CD4-positive, alpha-beta T cell treated with Interleukin-17A for 1 hour (primary cell): ENCODE measurements at places on chromosomes 1 and 21.

- peak; percentile 59 for DNase-seq
These were observed 285.3 kb upstream of the C1orf105 start for GRCh38 chr1:172135076-172135672.

DNA sequence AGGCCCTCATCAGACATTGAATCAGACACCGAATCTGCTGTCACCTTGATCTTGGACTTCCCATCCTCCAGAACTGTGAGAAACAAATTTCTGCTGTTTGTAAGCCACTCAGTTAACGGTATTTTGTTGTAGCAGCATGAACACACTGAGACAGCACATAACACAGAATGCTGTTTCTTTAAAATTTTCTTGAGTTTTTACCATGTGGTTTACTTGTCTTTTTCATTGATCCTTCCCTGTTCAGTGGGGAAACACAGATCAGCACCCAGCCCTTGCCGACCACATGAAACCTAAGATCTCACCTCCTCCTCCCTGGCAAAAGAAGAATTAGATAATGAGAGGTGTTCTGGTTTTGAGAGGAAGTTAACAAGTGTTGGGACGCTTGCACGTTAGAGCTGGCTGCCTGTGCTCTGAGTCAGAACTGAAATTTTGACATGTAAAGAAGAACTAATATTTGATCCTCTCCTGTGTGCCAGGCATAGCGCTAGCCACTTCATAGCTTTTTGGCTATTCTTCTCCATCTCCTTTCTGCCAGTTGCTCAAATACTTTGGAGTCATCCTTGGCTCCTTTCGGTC, 179.6 kb downstream of the DHRS3 start:
- peak; percentile 64 for DNase-seq

GRCh38 chr1:27961646-27962221, 2.0 kb downstream of the XKR8 start:
- DNase-seq = no peak

- no peak for DNase-seq
These were observed 205.0 kb downstream of the HIVEP3 start for GRCh38 chr1:41713557-41714327.

GRCh38 chr1:156217871-156218270, 5.1 kb downstream of the PMF1 start:
- DNase-seq = peak; percentile 56

- no peak for DNase-seq
These were observed 25.0 kb downstream of the VASH2 start for GRCh38 chr1:212975111-212975918.

- no peak for DNase-seq
These were observed 338.2 kb upstream of the B3GALT2 start for GRCh38 chr1:193524616-193525015.

GRCh38 chr1:156706657-156707416, 1.5 kb upstream of the CRABP2 start:
- DNase-seq = peak; percentile 41

DNA sequence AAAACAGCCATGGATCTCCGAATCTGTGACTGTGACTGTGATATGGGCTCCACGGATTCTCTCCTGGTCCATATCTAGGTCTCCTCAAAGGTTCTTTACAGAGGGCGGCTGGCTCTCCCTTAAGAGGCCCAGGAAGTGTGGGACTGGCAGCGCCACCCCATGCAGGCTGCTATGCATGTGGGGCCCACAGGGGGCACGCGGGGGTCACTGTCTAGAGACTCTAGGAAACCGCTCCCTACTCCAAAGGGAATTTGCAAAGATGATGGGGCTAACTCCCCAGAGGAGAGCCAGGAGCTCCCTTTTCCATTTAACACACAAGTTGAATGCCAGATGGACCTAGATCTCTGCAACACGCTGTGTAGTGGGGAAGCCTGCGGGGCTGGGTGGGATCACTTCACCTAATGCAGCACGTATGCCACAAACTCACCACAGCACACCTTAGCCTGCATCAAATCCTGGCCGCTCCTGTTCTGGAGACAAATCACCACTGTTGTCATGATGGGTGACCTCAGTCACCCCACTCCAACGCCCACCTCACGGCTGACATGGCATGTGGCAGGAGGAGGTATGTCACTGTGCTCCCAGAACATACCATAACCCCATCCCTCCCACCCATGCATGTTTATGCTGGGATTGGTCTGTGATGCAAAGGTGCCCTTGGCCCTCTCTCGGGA, 61.7 kb downstream of the SLC45A1 start:
- DNase-seq = no peak

- no peak for DNase-seq
These were observed 13.9 kb upstream of the EDN2 start for GRCh38 chr1:41498391-41498790.

DNA sequence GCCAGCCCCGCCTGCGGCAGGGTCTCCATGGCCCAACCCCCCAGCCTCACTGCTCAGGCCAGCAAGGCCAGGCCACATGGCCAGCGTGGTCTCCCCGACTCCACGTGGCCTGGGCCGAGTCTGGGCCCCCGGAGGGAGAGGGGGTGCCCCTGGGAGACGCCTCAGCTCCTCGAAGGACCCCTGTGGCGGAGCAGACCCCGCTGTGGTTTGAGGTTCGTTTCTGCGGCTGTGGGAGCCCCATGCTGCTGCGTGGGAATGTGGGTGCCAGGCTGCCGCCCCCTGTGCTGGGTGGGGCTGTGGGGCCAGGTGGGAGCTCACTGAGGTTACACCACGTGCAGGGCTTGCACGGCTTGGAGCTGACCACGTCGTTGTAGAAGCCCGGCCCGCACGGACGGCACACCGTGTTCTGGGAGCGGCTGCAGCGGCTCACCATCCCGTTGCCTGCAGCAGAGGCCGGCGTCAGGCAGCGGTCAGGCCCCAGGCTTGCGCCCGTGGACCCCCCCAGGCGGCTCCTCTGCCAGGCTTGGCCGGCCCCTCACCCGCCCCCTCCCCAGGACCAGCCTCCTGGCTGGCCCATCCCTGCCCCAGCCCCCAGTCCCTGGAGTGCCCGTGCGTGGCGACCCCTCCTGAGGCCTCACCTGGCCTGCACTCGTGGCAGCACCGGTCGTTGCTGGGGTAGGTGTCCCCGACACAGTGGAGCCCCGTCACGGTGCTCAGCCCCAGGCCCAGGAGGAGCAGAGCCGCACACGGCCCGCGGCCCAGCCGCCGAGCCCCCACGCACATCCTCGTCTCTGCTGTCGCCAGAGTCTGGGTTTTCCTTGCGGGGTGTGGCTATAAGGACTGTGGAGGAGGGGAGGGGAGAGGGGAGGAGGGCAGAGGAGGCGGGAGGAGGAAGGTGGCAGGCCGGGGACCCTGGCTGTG, at the start of gene TNFRSF4:
TSS of gene TNFRSF4 (minus strand) at position 809 of the 921 bp plus-strand sequence. CDS start at position 783, 26 bp downstream.
- peak; percentile 60 for DNase-seq

DNA sequence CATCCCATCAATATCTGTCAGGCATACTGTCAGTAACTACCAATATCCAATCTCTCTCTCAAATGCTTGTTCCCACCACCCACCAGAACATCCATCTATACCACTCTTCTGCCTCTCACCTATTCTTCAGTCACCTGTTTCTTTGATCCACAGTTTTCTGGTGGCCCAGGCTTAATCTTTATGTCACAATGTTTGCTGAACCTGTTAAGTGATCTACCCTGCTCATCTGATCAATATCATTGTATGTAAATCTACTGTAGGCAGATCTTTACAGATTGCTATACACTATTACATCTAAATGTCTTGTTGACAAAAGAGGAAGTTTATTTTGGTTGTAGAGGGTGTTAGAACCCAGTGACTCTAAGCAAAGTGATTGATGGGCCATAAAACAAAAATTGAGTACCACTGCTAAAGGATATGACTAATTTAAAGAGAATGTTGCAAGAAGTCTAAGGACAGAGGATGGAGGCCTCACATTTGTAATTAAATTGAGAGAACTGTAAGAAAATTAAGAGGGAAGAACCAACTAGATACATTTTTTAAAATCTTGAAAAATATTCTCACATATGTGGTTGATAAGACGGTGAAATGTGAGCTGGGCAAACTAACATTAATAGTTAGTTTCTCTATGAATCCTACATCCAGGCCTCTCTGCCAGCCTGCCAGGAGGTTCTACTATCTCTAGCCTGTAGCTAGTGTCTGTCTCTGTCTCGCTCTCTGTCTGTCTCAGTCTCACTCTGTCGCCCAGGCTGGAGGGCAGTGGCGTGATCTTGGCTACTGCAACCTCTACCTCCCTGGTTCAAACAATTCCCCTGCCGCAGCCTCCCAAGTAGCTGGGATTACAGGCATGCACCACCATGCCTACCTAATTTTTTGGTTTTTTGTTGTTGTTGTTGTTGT, 34.1 kb downstream of the EGLN1 start:
- DNase-seq = no peak

- no peak for DNase-seq
These were observed 21.8 kb downstream of the CNIH3 start for GRCh38 chr1:224637936-224638335.

- no peak for DNase-seq
These were observed 18.0 kb downstream of the AGPAT3 start for GRCh38 chr21:43882952-43883545.

DNA sequence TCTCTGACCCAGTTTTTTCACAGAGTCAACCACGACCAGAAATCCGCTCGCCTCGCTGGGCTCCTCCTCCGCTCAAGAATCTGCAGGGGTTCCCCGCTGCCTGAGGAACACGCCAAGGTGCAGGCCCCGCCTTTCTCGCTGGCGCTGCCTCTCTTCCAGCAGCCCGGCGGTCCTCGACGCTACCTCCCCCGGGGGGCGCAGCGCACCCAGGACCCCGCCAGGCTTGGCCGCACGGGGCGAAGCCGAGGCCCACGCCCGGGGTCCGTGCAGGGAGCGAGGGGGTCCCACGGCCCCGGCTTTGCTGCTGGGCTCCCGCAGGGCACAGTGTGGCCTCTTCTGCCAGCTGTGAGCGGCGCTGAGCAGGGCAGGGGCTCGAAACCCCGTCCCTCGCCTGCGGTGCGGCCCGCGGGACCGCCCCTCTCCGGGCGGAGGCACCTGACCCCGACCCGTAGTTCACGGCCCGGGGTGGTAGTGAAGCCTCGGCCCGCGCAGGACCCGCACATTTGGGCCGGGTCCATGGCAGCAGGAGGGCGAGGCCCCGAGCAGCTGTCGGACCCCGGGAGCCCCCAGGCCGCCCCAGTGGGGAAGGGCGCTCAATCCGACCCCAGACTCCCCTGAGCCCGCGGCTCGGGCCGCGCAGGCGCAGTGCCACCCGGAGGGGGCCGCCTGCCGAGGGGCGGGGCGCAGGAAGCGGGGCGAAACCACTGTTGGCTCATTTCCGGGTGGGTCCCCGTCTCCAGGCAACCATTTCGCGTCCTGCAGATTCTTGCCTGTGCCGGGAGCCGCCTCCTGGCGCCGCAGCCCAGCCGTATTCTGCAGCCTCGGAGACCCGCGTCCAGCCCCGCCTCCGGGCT, 10.0 kb upstream of the MMEL1 start:
- DNase-seq = peak; percentile 95

DNA sequence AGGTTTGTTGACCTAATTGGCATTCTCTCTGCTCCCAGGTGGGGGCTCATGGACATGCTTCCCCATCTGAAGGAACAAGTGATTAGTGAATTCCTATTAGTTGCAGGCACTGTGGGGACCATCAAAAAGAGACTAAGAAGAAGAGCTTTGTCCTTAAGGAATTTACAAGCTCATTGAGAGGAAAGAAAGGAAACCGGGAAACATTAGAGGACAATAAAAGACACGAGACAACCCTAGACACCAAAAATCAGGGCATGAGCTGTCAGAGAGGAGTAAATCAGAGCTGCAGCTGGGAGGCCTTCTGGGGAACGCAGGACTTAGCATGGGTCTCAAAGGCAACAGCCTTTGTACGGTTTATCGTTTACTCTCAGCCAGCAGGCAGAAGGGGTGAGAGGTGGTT, 45.1 kb downstream of the BACE2 start:
- no peak for DNase-seq

DNA sequence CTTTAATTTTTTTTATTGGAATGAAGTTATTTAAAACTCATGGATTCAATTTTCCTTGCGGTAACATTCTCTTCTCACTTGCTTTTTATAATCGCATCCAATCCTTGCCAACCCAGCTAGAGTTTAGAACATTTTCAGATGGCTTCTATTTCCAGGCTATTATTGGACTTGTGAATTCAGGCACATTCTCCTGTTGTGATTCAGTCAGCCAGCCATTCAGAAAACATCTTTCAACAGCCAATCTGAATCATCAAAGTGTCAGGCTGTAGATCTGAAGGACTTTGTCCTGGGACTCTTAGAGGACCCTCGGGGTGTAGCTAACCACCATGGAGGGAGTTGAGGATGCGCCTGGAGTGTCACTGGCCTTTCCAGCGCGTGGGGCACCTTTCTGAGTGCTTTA, 92.4 kb downstream of the PRDM2 start:
- DNase-seq = no peak

DNA sequence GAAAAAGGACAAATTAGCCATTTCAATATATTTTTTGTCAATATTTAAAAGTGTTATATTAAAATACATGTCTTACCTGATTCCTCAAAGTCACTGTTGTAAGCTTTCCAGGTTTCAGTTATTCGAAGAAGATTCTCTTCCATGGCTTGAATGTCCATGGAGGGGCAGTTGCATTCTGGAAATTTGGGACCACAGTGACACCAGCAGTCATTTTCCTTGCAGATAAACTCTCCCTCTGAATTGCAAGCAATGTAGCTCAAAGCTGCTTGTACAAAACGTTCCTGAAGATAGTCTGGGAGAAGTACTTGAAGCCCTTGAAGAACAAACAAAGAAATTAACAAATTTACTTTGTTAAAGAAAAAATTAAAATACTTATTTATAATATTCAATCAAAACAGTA, 251.7 kb downstream of the BRINP3 start:
- DNase-seq = no peak

DNA sequence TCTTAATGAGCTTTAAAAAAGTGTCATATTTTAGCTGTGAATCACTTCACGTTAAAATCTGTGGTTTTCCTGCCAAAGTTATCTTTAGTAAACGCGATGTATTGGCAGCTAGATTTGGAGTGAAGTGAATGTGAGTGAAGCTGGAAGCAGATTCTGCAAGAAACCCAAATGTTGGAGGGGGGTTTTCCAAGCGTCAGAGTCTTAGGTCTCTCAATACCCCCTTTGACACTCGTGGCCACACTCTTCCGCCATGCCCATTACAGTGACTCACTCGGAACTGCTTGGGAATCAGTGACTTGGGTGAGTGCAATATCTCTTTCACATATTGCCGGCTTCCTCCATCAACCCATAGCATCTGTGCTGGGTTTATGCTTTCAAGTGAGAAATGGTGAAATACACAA, 17.5 kb downstream of the B3GALT5 start:
- no peak for DNase-seq

DNA sequence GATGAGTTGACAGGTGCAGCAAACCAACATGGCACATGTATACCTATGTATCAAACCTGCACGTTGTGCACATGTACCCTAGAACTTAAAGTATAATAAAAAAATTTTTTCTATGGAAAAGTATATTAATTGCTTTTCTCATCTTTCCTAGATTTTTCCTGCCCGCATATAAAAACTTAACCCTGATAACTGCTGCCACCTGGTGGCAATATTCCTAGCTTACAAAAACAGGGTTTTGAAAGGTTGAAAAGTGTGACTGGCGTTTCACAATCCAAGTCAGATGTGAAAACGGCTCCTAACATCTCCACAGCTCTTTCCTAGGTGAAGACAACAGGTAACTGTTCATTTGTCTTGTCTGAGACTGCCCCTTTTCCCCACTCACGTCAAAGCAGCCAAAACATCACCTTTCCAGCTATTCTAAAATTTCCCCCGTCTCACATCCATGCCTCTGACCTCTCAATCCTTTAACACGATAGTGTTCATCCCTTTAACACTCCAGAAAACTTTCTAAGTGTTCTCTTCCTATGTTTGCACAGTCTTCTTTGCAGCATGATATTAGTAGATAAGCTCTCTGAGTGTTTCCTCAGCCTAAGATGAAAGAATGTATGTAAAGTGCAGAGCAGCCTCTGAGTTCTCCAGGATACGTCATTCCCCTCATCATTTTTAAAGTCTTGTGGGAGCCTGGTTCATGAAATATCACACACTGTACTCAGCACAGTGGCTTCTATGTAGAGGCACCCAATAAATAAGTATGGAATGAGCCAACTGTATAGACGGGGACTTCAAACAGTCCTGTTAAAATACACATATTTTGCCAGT, 27.5 kb downstream of the OVGP1 start:
- DNase-seq = peak; percentile 49
